NCI-H1694 treated with DMSO at 0.1 percent for 48 hours (cell line): ENCODE measurements at places on chromosomes 5 and 9.
A peak's percentile ranks its signal among the peaks of the same experiment; 100 is the strongest.

GRCh38 chr9:93258818-93259489 lies 75.0 kb downstream of the WNK2 start:
- no peak for DNase-seq

DNA sequence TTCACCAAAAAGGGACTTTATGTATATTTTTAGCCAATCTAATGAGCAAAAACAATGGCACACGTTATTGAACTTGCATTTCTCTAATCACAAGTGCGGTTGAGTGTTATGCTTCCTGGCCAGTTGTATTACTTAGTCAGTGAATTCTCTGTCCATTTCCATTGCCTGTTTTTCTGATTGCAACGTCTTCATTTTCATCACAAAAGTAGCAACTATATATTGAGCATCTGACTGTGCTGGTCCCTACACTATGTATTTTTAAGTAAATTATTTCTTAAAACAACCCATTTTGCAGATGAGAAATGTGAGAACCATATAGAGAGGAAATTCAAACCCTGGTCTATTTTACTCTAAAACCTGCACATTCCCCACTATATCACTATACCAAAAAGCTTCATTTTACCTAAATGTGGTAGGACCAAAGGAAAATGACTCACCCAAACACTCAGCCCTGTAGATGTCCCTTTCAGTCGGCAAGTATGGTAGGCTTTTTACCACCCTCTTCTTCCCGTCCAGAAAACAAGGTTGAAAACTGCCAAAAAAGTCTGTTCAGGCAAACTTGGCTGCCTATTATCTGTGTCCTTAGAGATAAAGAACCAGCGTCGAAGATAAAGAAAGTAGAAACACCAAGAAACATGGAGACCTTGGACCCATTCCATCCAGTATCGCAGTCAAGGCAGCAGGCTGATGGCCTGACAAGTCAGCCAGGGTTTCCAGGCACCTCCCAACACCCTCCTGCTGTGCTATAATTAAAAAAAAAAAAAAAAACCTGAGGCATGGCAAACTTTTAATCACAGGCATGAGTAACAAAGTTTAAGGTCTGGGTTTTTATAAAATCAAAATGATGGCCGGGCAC lies 18.8 kb upstream of the FAM13B start:
- no peak for DNase-seq

GRCh38 chr5:17132444-17133083 lies 84.9 kb upstream of the BASP1 start:
- peak; percentile 20 for DNase-seq

- DNase-seq = no peak
These were observed 212.0 kb downstream of the KDM4C start for GRCh38 chr9:6969805-6970204.

- DNase-seq = no peak
These were observed 11.1 kb downstream of the LHX6 start for GRCh38 chr9:122217640-122218039.

DNA sequence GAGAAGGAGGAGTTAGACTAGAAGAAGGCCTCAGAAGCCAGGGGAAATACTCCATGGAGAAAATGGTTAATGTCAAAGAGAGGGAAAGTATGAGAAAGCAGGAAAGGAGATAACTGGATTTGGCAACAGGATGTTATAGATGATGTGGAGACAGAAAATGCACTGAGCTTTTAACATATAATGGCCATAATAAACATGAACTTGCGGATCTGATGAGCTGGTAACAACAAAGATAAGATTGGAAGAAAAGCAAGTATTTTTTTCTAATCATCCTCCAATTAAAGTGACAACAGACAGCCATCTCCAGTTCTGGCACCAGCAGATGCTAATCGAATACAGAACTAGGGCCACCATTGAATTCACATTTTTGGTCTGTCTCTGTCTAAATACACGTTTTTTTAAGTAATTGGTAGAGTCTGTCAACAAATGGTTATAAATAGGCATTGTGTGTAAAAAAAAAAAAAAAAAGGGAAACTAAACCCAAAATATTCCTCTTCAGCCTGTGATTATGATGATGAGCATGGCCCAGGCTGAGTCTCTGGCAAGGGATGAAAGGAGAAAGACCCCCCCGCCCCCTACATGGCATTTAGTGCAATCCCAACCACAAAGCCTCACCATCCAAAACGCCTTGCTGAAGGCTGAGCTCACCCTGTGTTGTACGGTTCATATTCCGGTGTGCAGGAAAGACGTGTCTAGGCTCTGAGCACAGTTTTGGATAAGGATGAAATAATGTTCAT lies 149.5 kb upstream of the LHFPL2 start:
- no peak for DNase-seq

GRCh38 chr9:89386797-89387196 lies 68.5 kb downstream of the SECISBP2 start:
- no peak for DNase-seq

- no peak for DNase-seq
These were observed 41.8 kb downstream of the APC start for GRCh38 chr5:112779531-112779930.
